ENCODE measurements at places on chromosomes 2 and 18. TPM values are rescaled to one million over a fixed set of nuclear protein-coding genes. Genes with fewer than 3 reads are reported as not detected.

DNA sequence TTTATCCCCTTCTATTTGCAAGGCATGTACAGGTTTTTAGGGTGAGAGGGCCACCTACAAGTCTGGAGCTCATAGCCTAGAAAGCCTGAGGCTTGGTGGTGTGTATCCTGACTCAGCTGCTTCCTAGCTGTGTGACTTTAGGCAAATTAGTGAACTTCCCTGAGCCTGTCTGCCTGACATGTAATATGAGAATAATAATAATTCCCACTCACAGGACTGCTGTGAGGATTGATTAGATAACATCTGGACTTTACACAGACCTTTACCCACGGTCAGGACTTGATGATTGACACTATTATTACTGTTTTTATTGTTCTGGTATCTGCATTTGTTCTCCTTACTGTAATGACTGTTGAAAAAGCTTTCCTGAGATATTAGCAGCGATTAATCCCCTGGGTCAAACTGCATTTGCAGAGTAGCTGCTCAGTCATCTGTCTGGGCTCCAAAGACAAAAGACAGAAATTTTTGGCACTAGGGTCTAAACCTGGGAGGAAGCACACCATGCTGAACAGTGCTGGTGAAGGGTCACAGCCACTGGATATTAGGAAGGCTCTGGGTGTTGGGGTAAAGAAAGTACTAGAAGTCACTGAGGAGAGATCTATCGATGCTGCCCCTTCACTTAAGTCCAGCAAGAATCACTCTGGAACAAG lies 276.5 kb upstream of the FN1 start:
- peak overlapping the region; percentile 51 for H3K27ac ChIP-seq
- no peaks in the 10 kb centered on the region for H3K27me3 ChIP-seq
- H3K4me1 ChIP-seq = no peaks in the 10 kb centered on the region
- no peak for DNase-seq

DNA sequence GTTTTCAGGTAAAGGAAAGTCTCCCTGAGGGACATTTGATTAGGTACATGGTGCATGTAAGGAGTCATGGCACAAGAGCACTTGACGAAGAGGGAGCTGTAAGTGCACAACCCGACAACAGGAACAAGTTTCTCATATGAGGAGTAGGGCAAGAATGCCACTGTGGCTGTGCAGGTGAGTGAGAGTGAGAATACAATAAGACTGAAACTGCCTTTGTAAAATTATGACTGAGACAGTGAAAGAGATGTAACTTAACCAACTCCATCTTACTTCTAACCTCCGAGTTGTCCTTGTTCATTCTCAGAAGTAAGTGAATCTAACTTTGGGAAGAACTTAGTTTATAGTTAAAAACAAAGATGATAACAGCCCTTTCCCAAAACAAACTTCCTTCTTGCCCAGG lies 1025.8 kb upstream of the CNTNAP5 start:
- no peaks in the 10 kb centered on the region for H3K36me3 ChIP-seq
- H3K4me1 ChIP-seq = no peaks in the 10 kb centered on the region
- no peak overlapping the region for H3K4me3 ChIP-seq
- DNase-seq = no peak

GRCh38 chr2:176175709-176176607 lies 12.5 kb upstream of the HOXD1 start:
- no peak overlapping the region for H3K4me3 ChIP-seq
- DNase-seq = no peak
- peaks cover 27% of the 10 kb centered on the region for H3K4me1 ChIP-seq
- no peaks in the 10 kb centered on the region for H3K36me3 ChIP-seq
- no peak overlapping the region for H3K27ac ChIP-seq

NT5C1B gene
- not detected for total RNA-seq

DNA sequence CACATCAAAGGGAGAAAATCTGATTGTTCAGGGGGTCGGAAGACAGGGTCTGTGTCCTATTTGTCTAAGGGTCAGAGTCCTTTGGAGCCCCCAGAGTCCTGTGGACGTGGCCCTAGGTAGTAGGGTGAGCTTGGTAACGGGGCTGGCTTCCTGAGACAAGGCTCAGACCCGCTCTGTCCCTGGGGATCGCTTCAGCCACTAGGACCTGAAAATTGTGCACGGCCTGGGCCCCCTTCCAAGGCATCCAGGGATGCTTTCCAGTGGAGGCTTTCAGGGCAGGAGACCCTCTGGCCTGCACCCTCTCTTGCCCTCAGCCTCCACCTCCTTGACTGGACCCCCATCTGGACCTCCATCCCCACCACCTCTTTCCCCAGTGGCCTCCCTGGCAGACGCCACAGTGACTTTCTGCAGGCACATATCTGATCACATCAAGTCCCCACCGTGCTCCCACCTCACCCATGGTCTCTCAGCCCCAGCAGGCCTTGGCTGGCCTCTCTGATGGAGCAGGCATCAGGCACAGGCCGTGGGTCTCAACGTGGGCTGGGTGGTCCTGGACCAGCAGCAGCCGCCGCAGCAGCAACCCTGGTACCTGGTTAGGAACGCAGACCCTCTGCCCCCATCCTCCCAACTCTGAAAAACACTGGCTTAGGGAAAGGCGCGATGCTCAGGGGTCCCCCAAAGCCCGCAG lies 3.8 kb downstream of the PROC start:
- peaks cover 11% of the 10 kb centered on the region for H3K27me3 ChIP-seq
- peaks cover 5% of the 10 kb centered on the region for H3K4me1 ChIP-seq
- H3K4me3 ChIP-seq = no peak overlapping the region
- no peak overlapping the region for H3K27ac ChIP-seq

DNA sequence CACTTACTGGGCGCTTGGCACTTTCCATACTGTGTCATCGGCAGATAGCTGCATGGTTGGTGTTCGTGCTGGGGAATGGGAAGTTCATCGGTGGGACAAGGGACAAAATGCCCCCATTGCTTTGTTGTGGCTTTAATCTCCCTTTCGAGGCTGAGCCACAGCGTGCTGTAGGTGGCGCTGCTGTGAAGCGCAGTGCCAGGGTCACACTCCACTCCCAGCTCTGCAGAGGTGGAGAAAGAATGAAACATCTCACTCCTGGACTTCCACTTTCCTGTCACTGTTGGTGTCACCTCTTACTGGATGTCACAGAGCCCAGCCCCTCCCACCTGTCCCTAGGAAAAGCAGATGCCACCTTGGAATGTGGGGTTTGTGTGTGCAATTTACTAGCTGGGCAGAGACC lies 8.7 kb downstream of the TYMS start:
- DNase-seq = no peak
- no peak overlapping the region for H3K4me3 ChIP-seq
- no peaks in the 10 kb centered on the region for H3K27me3 ChIP-seq
- H3K4me1 ChIP-seq = no peaks in the 10 kb centered on the region
- no peaks in the 10 kb centered on the region for H3K36me3 ChIP-seq

DNA sequence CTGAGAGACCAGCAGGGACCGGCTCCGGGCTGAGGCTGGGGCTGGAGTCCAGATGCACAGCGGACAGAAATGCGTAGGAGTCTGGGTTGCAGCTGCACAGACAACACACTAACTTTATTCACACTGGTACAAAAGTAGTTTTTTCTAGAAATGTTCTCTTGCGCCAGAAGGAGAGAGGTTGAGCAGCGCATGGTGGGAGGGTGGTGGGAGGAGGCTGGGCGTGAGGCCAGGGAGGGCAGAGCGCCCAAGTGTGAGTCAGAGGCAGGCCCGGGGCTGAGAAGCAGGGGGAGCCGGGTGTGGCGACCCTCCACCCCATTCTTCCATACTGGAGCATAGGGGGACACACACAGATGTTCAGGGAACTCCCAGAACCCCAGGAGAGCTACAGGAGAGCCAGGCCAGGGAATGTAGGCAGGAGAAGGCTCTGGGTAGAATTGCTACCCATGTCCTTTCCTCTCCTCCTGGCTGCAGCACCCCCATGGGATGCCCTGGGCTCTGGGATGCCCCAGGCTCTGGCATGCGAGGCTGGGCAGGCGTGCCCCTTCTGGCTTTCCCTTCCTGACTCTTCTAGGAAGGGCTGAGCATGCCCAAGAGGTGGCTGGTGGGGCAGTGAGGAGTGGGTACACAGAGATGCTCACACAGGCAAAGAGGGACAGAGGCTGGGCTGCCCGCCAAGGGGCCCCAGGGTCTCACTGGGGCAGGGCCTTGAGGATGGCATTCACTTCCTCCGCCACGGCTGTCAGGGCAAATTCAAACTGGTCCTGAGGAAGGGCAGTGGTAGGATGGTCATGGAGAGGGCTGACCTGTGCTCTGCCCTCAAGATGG lies 10.6 kb downstream of the DNAJB2 start:
- DNase-seq = no peak
- peak overlapping the region; percentile 9 for H3K27ac ChIP-seq
- H3K4me1 ChIP-seq = no peaks in the 10 kb centered on the region
- peaks cover 21% of the 10 kb centered on the region for H3K36me3 ChIP-seq

- H3K4me3 ChIP-seq = no peak overlapping the region
- no peaks in the 10 kb centered on the region for H3K27me3 ChIP-seq
- no peaks in the 10 kb centered on the region for H3K4me1 ChIP-seq
- H3K36me3 ChIP-seq = no peaks in the 10 kb centered on the region
- no peak for DNase-seq
Observed at GRCh38 chr18:75727456-75727855, 300.0 kb upstream of the SMIM21 start.

DNA sequence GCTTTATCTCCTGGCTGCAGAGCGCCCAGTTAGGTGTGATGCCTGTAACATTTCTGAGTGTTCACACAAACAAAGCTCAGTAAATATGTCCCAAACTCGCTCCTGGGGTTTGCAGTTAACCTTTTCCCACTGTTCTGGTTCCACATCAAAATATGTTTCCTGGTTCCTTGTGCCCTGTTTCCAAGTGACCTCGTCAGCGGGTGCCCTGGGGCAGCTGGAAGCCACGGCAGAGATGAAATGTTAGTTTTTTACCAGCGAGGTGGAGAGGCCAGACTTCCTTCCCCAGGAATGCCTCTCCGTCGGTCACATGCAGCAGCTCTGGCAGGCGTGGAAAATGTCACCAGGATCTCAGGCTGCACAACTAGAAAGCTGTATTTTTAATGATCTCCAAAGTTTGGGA lies 18.2 kb downstream of the NFATC1 start:
- no peaks in the 10 kb centered on the region for H3K4me1 ChIP-seq
- peak; percentile 25 for DNase-seq
- no peaks in the 10 kb centered on the region for H3K27me3 ChIP-seq
- H3K27ac ChIP-seq = no peak overlapping the region
- peaks cover 11% of the 10 kb centered on the region for H3K36me3 ChIP-seq
- H3K4me3 ChIP-seq = no peak overlapping the region

GRCh38 chr2:180463608-180464007 lies 456.5 kb upstream of the CWC22 start:
- no peak for DNase-seq
- H3K27me3 ChIP-seq = no peaks in the 10 kb centered on the region
- H3K27ac ChIP-seq = no peak overlapping the region
- no peaks in the 10 kb centered on the region for H3K4me1 ChIP-seq

DYSF gene
- total RNA-seq = 4.3 TPM

DNA sequence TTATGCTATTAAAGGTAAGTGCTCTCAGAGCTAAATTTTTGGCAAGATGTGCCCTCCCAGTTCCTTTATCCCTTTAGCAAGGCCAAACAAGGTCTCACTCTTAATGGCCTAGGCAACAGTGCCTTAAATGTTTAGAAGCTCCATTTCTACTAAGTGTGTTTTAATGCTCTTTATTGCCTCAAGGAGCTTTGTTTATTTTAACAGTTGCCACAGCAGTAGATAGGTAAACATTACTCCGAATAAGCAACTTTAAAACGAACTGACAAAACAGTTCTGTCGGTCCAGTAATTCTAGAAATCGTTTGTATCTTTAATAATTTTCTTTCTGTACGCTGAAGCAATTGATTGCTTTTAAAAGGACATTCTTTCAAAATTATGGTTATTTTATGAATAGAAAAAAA lies 74.5 kb downstream of the PIEZO2 start:
- H3K36me3 ChIP-seq = no peaks in the 10 kb centered on the region
- no peaks in the 10 kb centered on the region for H3K4me1 ChIP-seq
- no peak overlapping the region for H3K4me3 ChIP-seq
- H3K27ac ChIP-seq = no peak overlapping the region

DNA sequence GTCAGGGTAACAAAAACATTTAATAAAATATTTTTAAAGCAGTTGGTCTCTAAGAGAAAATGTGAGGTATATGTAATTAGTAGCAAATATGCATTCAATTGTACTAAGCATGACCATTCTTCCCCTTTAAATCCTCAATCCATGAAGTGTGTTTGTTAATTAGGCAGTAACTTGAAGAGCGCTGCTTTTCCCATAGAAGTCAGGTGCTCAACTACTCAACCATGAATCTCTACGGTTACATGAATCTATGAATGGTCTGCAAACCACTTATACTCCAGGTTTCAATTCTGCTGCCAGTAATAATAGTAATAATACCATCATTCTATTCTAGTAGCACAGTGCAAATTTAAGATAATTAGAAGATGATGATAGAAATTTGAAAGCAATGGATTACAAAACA lies 55.8 kb downstream of the SLC8A1 start:
- H3K36me3 ChIP-seq = no peaks in the 10 kb centered on the region
- H3K27me3 ChIP-seq = no peaks in the 10 kb centered on the region

SPATA3 gene
- total RNA-seq = not detected

- peaks cover 9% of the 10 kb centered on the region for H3K4me1 ChIP-seq
- no peak for DNase-seq
- H3K27ac ChIP-seq = no peak overlapping the region
- no peak overlapping the region for H3K4me3 ChIP-seq
- no peaks in the 10 kb centered on the region for H3K36me3 ChIP-seq
Observed at GRCh38 chr2:23452372-23452771, 67.4 kb downstream of the KLHL29 start.

GRCh38 chr2:164009756-164010337 lies 274.0 kb upstream of the FIGN start:
- H3K4me1 ChIP-seq = no peaks in the 10 kb centered on the region
- H3K4me3 ChIP-seq = no peak overlapping the region
- H3K27me3 ChIP-seq = no peaks in the 10 kb centered on the region
- H3K27ac ChIP-seq = no peak overlapping the region

- H3K36me3 ChIP-seq = no peaks in the 10 kb centered on the region
- H3K27ac ChIP-seq = no peak overlapping the region
- no peaks in the 10 kb centered on the region for H3K4me1 ChIP-seq
- no peak for DNase-seq
Observed at GRCh38 chr2:192696857-192697256, 502.1 kb upstream of the TMEFF2 start.

GRCh38 chr2:234107861-234108260 lies 57.4 kb downstream of the SPP2 start:
- H3K4me1 ChIP-seq = no peaks in the 10 kb centered on the region
- no peak overlapping the region for H3K27ac ChIP-seq
- H3K36me3 ChIP-seq = no peaks in the 10 kb centered on the region
- H3K4me3 ChIP-seq = no peak overlapping the region
- H3K27me3 ChIP-seq = no peaks in the 10 kb centered on the region
- DNase-seq = no peak

GRCh38 chr18:24432618-24433017 lies 6.1 kb downstream of the IMPACT start:
- no peaks in the 10 kb centered on the region for H3K27me3 ChIP-seq
- H3K4me3 ChIP-seq = no peak overlapping the region
- no peak overlapping the region for H3K27ac ChIP-seq
- no peaks in the 10 kb centered on the region for H3K4me1 ChIP-seq
- peaks cover 12% of the 10 kb centered on the region for H3K36me3 ChIP-seq
- no peak for DNase-seq

GRB14 gene
- 1.1 TPM for total RNA-seq

- H3K4me3 ChIP-seq = no peak overlapping the region
- DNase-seq = no peak
- no peaks in the 10 kb centered on the region for H3K36me3 ChIP-seq
- H3K27ac ChIP-seq = no peak overlapping the region
- H3K4me1 ChIP-seq = no peaks in the 10 kb centered on the region
Observed at GRCh38 chr2:98245491-98245890, 100.8 kb upstream of the CNGA3 start.

Data from Peyer's patch (tissue), 4 donors.